ENCODE measurements at places on chromosomes 5 and 9.

- no peak for DNase-seq
These were observed 708.7 kb downstream of the CDH9 start for GRCh38 chr5:26329562-26330189.

- no peak for DNase-seq
These were observed 251.1 kb downstream of the EBF1 start for GRCh38 chr5:158848634-158849033.

GRCh38 chr5:1393571-1394501 is 48.9 kb upstream of the CLPTM1L start:
- no peak for DNase-seq

- DNase-seq, result no peak
These were observed 177.8 kb upstream of the SGCD start for GRCh38 chr5:156149213-156149612.

DNA sequence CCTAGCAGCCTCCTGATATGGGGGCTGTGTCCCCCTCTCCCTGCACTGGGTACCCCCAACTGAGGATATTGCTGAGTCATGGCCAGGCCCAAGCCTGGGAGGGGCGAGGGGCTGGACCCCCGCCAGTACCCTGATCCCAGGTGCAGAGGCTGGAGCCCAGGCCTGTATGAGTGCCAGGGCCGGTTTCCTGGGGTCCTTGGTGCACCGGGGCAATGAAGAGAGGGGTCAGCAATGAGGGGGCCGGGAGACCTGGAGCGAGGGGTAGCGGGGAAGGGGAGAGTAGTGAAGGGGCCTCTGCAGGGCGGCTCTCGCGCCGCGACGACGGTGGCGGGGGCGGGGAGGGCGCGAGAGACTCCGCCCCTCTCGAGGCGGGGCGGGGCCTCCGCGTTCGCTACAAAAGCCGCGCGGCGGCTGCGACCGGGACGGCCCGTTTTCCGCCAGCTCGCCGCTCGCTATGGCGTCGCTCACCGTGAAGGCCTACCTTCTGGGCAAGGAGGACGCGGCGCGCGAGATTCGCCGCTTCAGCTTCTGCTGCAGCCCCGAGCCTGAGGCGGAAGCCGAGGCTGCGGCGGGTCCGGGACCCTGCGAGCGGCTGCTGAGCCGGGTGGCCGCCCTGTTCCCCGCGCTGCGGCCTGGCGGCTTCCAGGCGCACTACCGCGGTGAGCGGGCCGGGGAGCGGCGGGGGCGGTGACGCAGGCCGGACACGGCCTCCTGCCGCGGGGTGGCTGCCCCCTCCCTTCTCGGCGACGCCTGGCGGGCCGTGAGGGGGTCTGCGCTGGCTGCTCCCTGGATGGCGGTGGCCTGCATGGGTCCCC is at the start of gene SQSTM1:
TSS of gene SQSTM1 (plus strand) at position 423 of the 815 bp plus-strand sequence. CDS start at position 455, 32 bp downstream.
- DNase-seq, result peak; percentile 90

- DNase-seq, result no peak
These were observed 48.3 kb downstream of the EHMT1 start for GRCh38 chr9:137666955-137667670.

GRCh38 chr5:80541392-80541791 is 28.7 kb downstream of the ANKRD34B start:
- peak; percentile 2 for DNase-seq

DNA sequence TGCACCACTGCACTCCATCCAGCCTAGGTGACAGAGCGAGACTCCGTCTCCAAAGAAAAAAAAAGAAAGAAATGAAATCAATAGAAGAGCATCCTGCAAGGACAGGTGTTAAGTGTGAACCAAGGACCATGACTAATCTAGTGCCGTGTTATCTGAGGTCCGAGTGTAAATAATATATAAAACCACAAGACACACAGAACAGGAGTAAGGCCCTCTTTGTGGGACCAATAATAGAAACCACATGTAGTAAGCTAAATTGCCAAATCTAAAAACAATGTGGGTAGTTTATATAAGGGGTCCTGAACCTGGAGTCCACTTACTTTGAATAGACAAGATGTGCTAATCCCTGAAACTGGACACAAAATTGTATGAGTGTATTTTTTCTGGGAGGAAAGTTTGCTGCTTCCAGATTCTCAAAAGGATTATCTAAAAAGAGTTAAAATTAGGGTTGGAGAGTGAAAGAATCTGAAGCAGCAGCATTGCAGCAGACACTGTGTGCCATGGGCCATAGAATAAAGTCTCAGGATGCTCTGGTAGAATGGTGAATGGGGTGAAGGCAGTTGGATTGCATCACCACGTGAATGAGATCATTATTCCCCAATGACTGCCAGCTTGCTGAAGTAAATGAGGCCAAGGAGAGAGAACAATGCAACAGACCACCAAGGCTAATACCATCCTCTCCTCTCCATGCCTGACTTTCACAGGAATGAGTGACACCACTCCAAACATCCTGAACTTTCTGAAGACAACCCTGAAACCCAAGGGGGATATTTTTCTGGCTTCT is 222.7 kb downstream of the DCP2 start:
- DNase-seq, result peak; percentile 83

- DNase-seq, result no peak
These were observed 505 bp upstream of the ACER2 start for GRCh38 chr9:19408316-19408692.

- no peak for DNase-seq
These were observed 7.0 kb downstream of the NSMF start for GRCh38 chr9:137452006-137452760.
